GM23338 (cell line): ENCODE measurements at places on chromosomes 11 and 22. TPM values are rescaled to one million over a fixed set of nuclear protein-coding genes. Genes with fewer than 3 reads are reported as not detected.

NXPE4 gene
- polyA plus RNA-seq, result not detected in 2 replicates

MEI1 gene
- 0.09 and 0.87 TPM in 2 replicates for polyA plus RNA-seq

BIK gene
- polyA plus RNA-seq, result 9.6 and 10.4 TPM in 2 replicates

ZNRF3 gene
- polyA plus RNA-seq, result 11.1 and 12.3 TPM in 2 replicates

NXPE2 gene
- polyA plus RNA-seq, result not detected in 2 replicates

LRRC4C gene
- 0.68 and 1.1 TPM in 2 replicates for polyA plus RNA-seq

SPI1 gene
- polyA plus RNA-seq, result 0.19 and 0.23 TPM in 2 replicates
